ENCODE measurements at places on chromosomes 13 and 19. TPM values are rescaled to one million over a fixed set of nuclear protein-coding genes. Genes with fewer than 3 reads are reported as not detected.

DNA sequence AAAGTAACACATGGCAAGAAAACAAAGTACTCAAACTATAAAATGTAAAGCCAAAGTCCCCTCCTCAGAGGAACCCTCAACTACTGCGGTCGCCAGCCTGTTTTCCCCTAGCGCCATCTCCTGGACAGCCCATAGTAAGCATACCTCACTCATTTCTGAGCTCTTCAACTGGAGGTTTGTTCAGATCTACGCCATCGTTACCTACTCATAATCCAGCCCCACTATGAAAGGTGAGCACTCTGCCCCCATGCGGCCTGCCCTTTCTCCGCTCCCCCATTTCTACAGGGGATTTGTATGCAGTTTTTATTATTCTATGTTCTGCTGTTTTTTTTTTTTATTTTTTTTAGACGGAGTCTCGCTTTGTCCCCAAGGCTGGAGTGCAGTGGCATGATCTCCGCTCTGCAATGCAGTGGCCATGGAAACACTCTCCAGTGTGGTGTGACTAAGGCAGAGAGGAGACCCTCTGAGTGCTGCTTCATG lies 26.2 kb downstream of the OPA3 start:
- no peak for DNase-seq

GRCh38 chr19:10262771-10263170 lies 8.1 kb upstream of the ICAM1 start:
- DNase-seq, result no peak

ZNF284 gene
- 5.7 TPM for total RNA-seq

PRR20C gene
- not detected for total RNA-seq

DNA sequence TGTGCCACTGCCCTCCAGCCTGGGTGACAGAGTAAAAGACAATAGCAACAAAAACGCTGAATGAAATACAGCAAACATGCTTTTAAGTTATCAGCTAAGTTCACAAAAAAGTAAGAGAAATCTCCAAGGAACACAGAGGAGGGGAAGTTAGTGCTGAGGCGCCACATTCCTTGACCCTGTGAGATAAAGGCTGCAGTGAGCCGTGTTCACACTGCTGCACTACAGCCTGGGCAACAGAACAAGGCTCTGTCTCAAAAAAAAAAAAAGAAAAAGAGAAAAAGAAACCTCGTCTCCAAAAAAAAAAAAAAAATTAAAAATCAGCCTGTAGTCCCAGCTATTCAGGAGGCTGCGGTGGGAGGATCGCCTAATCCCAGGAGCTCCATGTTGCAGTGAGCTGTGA lies 16.3 kb upstream of the DOCK6 start:
- DNase-seq, result no peak

ZNF583 gene
- total RNA-seq, result 22.7 TPM

LYPD4 gene
- total RNA-seq, result not detected

GRCh38 chr13:113105921-113106452 lies 396 bp downstream of the F7 start:
- DNase-seq, result no peak

GPR183 gene
- 22.8 TPM for total RNA-seq

ZNF845 gene
- total RNA-seq, result 17.8 TPM

CPB2 gene
- total RNA-seq, result not detected

- no peak for DNase-seq
Measured at GRCh38 chr19:3783660-3784584, 2.3 kb downstream of the MATK start.

TEX26 gene
- 0.16 TPM for total RNA-seq

TLE2 gene
- total RNA-seq, result 14.1 TPM

GRCh38 chr19:8571006-8571411 lies 6.2 kb downstream of the MYO1F start:
- DNase-seq, result no peak

BIVM gene
- total RNA-seq, result 60.2 TPM

DNA sequence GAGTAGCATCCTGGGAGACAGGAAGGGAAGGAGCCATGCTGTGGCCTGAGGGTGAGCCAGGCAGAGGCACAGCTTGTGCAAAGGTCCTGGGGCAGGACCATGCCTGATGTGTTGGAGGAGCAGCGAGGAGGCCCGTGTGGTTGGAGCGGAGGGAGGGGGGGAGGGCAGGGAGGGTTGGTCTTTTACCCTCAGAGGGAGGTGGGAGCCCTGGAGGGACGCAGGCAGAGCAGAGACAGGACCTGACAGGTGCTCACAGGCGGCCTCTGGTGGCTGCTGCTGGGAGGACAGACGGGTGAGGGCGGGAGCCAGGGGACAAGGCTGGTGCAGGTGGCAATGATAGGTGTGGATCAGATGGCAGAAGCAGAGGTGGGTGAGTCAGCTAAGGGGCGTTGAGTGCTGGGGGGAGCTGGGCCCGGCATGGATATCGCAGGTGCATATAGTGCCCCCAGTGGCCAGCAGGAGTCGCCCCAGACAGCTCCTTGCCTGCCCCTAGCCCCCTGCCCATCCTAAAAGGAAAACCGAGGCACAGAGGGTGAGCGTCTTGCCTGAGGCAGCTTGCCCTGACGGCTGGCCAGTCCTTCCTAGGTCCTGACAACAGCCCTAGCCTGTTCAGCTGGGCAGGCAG lies 9.8 kb upstream of the GNA15 start:
- no peak for DNase-seq

- DNase-seq, result no peak
Measured at GRCh38 chr13:27919934-27920676, at the start of gene PDX1. Gene PDX1 (plus strand): TSS chr13:27920000. CDS start chr13:27920139, 139 bp downstream.

- DNase-seq, result no peak
Measured at GRCh38 chr13:94494026-94494425, 14.5 kb upstream of the DCT start.

- DNase-seq, result no peak
Measured at GRCh38 chr13:92297971-92298942, 899.8 kb downstream of the GPC5 start.

IGFL2 gene
- not detected for total RNA-seq

DNA sequence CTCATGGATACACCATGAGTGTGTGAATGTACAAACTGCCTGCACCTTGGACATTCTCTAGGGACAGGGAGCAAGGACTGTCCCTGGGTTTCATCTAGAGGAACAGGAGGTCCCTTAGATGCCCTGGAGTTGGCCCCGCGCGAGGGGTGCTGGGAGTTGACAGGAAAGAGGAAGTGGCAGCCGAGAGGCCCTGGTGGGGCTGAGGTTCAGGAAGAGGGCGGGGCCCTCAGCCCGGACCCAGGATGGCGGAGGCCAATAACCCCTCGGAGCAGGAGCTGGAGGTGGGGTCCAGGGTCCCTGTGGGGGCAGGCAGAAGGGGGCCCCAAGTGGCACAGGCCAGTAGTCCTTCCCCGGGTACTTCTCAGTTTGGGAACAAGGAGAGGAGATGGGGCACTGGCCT lies 6.9 kb downstream of the PKN1 start:
- DNase-seq, result no peak

DNA sequence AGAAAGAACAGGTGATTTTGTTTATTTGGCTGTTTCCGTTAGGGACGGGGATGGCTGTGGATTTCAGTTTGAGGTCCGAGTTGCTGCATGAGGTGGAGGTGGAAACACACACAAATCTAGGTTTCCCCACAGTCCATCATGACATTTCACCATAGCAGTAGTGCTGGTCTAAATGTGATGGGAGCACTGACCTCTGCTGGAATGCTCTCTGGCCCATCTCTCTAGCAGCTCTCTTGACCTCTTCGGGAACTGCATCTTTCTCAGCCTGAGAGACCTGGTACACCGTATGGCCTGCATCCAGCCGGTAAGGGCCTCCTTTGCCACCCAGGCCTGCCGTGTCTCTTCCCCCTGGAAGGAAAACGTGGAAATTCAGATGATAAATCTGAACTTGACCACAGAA lies 154.0 kb downstream of the RGCC start:
- no peak for DNase-seq

DNA sequence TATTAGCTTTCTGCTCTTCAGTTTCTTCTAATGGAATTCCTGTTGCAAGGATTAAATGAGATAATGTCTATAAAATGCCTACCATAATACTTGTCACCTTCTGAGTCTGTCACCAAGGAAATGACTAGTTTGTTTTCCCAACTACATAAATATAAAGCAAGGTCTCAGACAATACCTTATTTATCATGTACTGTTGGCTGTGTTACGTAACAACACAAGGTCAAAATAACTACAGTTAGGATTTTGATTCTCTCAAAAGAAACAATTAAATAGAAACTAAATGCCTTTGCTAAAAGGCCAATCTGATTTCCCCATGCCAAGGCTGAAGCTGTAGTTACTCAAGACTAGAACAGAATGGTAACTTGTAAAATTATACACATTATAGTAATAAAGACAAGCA lies 134.5 kb downstream of the PCDH9 start:
- DNase-seq, result no peak

DNA sequence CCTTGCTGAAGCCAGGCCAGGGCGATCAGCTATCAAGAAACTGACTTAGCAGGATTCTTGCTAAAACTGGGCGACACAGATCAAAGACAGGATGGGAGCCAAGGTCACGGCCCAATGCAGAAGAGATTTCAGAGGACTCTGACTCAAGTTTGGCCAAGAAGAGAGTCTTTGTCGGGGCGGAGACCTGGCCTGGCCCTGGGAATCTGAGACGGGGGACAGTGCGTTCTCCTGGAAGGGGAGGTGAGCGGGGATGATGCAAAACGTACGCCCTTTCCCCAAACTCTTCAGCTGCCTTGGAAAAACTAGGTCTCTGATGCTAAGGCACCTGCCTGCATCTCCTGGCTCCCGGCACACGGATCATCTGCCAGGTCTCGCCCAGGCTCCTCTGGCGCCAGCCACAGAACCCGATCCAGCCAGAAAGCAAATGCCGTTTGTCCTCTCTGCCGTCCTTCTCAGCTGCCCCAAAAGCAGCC lies 9.8 kb downstream of the MVB12A start:
- no peak for DNase-seq

DNA sequence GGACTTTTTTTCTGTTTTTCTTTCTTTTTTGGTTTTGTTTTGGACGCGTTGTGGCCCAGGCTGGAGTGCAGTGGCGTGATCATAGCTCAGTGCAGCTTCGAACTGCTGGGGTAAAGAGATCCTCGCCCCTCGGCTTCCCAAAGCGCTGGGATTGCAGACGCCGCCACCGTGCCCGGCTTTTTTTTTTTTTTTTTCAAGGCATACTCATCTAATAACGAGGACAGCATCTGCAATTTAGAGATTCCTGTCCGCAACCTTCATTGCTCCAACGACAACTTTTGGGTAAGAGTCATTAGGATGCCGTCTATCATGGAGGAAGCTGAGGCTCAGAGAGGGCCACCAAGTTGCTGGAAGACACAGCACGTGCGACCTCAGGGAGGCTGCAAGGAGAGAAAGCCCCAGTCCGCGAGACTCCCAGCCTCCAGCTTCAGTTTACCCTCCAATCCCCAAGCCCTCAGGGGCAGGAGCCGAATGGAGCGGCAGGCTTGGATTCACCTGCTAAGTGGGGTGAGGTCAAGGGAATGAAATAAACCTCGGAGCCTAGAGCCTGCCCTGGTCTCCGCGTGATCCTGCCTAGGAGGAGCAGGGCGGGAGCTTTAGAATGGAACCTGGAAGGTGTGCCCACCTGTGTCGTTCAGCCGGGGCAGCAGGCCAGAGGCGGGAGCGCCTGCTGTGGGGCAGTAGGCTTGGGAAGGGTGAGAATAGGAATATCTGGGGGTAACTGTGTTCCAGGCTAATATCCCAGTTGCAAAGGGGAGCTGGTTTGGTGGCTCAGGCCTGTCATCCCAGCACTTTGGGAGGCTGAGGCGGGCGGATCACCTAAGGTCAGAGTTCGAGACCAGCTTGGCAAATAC lies 676 bp upstream of the POLRMT start:
- no peak for DNase-seq

CBARP gene
- 0.53 TPM for total RNA-seq

DNA sequence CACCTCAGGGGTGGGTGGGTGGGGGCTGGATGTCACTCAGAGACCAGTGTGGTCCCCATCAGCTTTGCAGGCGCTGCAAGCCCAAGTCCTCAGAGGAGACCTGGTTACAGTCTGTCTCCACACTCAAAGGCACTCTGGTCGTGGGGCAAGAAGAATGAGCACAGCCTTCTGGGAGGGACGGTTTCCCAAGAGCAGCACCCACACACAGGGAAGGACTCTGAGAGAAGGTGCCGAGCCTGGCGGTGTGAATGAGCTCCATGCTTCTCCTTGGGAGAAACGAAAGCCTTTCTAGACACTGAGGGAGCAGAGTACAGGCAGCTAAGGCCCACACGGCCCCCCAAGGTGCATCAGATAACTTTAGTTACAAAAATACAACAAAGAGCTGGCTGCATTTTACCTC lies 473.6 kb downstream of the FOXO1 start:
- no peak for DNase-seq

All from urinary bladder (tissue), 4 donors.